ENCODE measurements at places on chromosomes 12 and 14.

- no peak for DNase-seq
These were observed 555.2 kb downstream of the DIO2 start for GRCh38 chr14:79656056-79656455.

- no peak for DNase-seq
These were observed 42.0 kb upstream of the A2ML1 start for GRCh38 chr12:8780389-8780788.

DNA sequence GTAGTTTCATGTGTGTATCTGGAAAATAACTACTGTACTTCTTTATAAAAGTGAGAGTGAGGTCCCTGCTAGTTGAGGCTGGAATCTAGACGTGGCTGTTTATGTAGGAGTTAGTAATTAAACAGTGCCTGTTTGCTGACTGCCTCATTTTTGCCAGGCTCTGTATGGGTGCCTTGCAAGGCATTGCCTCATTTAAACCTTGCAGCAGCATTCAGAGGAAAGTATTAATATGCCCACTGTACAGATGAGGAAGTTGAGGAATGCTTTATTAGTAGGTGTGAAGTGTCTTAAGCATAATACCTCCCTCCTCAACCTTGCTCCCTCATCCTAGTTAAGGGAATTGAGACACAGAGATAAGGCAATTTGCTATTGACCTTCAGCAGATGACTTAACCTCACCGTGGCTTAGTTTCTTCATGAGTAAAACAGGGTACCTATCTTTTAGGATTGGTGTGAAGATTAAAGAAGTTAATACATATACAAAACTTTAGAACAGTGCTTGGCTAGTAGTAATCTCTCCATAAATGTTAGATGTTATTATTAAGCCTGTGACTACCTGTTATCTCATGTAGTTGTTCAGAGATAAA is 28.7 kb downstream of the PPM1A start:
- no peak for DNase-seq

DNA sequence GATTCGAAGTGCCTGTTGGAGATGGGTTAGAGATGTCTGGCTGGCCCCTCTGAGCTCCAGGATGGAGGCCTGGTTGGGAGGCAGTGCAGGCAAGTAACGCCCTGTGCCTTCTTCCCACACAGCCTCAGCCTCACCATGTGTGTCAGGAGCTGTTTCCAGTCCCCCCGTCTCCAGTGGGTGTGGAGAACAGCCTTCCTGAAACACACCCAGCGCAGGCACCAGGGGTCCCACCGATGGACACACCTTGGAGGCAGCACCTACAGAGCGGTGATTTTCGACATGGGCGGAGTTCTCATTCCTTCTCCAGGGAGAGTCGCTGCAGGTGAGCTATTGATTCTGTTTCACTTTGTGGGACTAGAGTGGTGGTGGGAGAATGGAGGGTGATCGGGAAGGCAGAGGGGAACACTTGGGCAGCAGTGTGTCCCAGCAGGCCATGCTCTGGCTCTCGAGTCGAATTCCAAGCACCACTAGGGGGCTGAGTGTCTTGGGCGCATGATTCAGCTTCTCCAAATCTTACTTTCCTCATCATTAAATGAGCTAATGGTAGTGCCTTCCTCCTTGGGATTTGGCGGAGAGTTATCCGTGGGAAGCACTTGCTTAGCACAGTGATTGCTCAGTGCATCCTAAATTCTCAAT is 6.8 kb downstream of the ACAD10 start:
- no peak for DNase-seq

DNA sequence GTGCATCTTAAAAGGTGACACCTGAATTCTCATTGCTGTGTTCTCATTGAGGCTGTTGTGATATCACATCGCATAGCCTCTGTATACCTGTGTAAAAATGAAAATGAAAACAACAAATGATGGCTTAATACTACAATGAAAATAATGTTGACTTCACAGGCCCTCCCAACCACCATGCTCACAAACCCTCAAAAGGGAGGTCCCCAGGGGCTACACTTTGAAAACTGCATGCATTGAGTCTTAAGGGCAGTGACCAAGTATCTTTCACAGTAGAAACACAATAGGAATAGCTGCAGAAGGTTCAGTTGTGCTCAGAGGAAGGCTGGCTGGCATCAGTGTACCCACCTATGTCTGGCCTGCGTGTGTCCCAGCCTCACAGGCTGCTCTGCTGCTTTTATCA is 27.6 kb upstream of the KCNK13 start:
- DNase-seq = no peak

DNA sequence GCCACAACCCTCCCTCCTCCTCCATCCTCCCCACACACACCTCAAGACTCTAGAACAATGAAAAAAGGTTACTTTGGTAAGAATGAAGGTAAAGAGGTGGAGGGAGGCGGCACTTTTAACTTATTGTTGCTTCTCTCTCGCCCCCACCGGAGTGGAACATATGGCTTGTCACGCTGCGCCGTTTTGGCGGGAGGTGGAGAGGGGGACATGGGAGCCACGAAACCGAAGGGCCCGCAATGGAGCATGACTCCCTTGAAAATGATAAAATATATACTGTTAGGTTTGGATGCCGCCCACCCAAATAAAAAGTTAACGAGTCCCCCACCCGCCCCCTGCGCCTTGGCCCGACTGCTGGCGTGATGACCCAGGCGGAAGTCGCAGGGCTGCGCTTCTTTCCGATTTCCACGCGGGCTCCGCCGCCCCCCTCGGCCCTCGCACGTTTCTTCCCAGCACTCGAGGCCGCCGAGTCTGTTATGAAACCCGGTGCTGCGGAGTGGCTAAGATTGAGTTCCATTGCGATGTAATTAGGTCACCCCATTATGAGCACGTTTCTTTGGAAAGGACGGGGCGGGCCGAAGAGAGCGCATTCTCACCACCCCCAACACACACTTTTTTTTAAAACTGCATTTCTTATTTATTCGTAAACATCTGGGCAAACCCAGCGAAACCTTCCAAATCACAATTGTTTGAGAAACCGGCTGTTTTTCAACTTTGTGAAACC is 1.4 kb upstream of the ZFP36L1 start:
- peak; percentile 86 for DNase-seq

DNA sequence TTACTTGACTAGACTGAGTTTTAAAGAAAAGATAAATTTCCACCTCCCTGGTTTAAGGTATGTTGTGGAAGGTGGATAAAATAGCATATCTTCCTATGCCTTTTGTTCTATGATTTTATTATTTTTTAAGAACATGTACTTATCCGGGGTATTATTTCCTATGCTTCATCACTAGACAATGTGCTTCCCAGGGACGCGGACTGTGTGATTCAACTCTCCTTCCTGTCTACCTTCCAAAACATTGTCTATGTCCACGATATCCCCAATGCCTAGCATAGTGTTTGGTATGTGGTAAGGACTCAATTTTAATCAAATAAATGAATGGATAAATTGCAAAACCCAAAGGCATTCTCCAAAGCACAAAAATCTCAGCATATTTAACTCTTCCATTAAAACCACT is 8.3 kb upstream of the CCND2 start:
- DNase-seq = no peak

DNA sequence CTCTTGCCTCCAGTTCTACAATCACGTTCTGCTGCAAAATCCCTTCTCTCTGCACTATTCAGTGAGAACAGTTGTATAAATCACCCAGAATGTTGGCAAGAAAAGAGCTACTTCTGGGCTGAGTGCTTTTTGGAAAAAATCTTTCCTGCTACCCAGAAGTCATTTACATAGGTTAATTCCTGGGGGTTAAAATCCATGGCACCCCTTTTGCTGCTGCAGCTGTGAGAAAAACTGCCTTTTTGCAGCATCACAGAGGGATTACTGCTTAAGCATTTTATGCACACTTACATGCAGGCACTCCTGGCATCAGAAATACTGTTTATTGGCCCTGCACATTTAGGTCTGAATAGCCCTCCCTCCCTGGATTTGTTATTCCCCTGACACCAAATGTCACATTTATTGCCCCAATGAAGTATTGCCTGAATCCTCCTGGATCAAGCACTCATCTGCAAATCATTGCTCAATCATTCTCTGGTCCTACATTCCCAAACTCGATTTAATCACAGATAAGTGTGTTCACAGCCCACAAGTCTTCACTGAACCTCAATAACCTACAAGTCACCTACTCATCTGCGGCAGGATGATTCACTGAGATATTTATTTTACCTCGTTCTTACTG is 43.1 kb upstream of the CCDC196 start:
- DNase-seq = no peak

GRCh38 chr12:51851413-51852124 is 3.1 kb upstream of the FIGNL2 start:
- no peak for DNase-seq

DNA sequence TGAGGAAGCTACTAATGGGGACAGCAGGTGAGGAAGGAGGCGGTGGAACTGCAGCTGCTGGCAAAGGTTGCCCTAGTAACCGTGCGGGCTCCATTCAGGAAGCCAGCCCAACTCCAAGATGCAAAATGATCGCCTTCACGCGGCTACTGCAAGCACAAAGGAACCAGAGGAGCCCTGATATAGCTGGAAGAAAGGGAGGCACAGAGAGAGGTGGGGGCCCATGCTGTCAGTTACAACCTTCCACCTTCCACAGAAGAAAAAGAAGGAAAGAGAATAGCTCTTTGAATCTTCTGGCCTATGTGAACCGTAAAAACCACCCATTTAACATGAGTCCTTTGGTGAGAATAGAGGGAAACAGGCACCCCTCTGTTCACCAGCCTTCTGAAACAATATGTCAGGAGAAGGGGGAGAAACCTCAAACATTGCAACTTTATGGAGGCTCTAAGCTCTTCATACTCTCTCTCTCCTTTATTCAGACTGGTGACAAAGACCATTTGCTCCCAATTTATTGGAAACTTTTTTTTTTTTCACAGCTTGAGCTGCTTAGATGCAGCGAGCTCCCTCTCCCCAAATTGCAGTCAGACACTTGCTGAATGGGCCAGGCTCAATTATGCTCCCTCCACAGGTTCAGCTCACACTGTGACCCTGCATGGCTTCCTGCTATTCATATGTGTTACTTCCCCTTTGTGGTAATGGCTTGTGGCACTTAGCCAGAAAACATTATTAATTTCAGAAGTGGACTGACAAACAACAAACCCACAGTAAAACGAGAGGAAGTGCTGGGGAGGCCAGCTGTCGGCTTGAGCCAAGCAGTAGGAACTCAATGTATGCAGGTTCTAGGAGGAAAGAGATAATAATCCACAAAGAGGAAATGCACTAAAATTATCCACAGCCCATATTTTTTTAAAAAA is 6.2 kb downstream of the DUSP6 start:
- peak; percentile 59 for DNase-seq

DNA sequence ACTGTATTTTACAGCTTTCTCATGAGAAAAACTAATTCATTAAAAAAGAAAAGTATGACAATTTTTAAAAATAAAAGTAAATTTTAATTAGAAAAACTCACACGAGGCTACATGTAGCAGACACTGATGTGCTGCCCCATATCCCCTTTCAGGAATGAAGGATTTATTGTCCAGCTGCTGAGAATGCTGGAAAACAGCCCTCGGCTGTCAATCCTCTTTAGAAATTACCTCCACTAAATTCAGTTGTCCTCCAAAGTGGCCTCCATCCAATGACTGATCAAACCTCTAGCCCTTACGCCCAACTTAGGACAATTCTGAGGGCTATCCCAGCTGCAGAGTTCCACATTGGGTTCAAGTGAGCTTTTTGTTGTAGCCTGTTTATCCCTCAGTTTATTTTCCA is 29.8 kb upstream of the AP4S1 start:
- no peak for DNase-seq

GRCh38 chr12:45726603-45727300 is 2.8 kb upstream of the ARID2 start:
- peak; percentile 28 for DNase-seq
